CD4-positive, alpha-beta T cell treated with Interleukin-4 for 1 hour (primary cell): ENCODE measurements at places on chromosomes 16 and 17.
A peak's percentile ranks its signal among the peaks of the same experiment; 100 is the strongest.

DNA sequence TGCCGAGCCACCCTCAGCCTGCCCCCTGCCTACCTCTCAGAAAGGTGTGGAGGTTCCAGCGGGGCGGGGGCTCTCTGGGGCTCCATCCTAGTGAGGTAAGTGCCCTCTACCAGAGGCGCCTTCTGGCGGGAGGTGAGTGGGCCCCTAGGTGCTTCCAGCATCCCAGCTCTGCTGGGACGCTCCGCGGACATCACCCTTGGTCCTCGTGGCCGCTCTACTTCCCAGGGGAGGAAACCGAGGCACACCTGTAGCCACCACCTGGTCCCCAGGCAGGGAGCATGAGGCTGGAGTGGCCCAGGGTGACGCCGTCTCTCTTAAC is 1.4 kb downstream of the MCRIP2 start:
- no peak for DNase-seq

DNA sequence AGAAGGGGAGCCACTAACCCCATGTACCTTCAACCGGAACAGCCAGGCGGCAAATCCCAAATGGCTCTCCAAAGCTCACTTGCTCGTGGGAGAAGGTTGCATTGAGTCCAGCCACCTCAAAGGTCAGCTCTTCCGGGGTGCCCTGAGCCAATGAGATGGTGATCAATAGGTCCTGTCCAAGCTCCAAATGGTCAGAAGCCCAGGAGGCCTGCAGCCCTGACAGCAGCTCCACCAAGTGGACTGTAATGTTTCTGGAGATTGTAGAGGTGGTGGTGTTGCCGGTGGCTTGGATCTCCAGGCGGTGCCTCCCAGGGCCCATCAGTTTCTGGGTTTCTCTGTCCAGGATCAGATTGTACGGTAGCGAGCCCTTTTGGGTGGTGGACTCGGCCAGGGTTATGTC is 39.9 kb upstream of the BCO1 start:
- DNase-seq, result no peak

DNA sequence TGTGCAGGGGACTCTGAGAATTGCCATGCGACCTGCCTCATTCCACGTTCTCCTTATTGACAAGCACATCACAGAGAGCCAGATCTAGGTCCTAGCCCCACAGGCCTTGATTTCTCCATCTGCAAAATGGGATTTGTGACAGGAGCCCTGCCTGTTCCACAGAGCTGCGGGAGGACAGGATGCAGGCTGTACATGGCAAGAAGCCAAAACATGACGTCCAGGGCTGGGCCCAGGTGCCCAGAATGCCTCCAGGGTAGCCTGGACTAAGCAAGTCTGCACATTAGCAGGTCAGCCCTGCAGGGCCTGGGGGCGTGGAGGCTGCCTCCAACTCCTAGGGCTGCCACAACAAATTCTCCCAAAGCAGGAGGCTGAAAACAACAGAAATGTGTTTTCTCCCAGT is 235.7 kb upstream of the SDK2 start:
- DNase-seq, result no peak

DNA sequence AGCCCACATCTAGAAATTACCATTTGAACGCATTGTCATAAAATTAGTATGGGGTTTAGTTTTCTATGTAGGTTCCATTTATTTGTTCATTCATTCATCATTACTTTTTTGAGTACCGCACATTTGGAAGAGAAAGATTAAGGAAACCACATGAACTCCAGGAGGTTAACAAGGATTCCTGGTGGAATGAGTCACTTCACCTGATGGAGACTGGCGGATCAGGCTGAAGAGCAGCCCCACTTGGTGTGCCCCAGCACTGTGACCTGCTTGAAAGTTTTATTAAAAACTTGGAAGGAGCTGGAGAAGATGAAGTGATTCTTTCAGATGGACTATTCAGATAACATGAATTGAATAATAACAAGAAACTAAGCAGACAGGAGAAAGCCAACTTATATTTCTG is 293.6 kb upstream of the CDH11 start:
- no peak for DNase-seq

DNA sequence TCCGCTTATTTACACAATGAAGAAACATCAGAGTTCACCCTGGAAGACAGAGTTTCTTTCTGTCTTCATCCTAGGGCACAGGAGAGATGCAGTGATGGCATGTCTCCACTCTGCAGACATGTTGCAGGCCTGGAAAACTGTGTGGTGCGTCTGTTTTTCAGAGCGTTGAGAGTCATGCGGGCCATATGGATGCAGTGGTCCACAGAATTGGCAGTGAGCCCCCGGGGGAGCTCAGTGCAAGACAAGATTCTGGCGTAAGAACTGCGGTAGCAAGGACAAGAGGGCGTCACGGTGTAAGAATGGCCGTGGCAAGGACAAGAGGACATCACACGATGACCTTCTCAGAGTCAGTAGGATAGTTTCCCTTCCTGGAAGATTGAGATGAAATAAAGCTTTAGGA is 654.0 kb downstream of the MAF start:
- DNase-seq, result no peak

DNA sequence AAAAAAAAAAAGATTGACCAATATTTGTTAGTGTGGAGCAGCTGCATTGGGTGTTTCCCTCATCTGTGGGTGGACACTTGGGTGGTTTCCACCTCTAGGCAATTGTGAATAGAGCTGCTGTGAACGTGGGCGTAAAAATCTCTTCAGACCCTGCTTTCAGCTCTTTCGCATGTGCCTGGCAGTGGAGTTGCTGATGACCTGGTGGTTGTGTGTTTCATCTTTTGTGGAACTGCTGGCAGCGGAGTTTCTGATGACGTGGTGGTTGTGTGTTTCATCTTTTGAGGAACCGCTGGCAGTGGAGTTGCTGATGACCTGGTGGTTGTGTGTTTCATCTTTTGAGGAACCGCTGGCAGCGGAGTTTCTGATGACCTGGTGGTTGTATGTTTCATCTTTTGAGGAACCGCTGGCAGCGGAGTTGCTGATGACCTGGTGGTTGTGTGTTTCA is 21.4 kb downstream of the ZC3H18 start:
- DNase-seq, result peak; percentile 64

GRCh38 chr16:87575027-87575804 is 27.1 kb upstream of the JPH3 start:
- no peak for DNase-seq

GRCh38 chr17:34401165-34401564 is 38.1 kb upstream of the CCL1 start:
- DNase-seq, result no peak

DNA sequence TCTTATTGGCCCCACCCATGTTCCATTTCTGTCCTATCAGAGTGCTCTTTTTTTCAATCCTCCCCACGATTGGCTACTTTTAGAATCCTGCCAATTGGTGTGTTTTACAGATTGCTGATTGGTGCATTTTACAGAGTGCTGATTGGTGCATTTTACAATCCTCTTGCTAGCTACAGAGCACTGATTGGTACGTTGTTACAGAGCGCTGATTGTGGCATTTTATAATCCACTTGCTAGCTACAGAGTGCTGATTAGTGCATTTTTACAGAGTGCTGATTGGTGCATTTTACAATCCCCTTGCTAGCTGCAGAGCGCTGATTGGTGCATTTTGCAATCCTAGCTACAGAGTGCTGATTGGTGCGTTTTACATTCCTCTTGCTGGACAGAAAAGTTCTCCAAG is 9.5 kb upstream of the CCL17 start:
- DNase-seq, result no peak

DNA sequence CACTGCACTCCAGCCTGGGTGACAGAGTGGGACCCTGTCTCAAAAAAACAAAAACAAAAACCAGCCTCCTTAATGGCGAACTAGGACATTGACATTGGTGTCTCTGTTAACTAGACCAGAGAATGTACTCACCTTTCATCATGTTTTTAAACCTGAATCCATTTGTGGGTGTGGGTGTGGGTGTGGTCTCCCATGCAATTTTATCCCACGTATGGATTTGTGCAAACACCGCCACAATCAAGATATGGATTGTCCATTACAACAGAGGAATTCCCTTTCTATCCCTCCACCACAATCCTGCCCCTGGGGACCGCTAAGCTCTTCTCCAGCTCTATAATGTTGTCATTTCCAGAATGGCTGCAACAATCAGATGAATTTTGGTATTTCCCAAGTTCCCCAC is 49.9 kb downstream of the DNAH17 start:
- no peak for DNase-seq

- no peak for DNase-seq
Measured at GRCh38 chr17:28983286-28984230, 22.3 kb downstream of the SEZ6 start.

GRCh38 chr17:40251576-40251975 is 32.5 kb downstream of the WIPF2 start:
- DNase-seq, result no peak

DNA sequence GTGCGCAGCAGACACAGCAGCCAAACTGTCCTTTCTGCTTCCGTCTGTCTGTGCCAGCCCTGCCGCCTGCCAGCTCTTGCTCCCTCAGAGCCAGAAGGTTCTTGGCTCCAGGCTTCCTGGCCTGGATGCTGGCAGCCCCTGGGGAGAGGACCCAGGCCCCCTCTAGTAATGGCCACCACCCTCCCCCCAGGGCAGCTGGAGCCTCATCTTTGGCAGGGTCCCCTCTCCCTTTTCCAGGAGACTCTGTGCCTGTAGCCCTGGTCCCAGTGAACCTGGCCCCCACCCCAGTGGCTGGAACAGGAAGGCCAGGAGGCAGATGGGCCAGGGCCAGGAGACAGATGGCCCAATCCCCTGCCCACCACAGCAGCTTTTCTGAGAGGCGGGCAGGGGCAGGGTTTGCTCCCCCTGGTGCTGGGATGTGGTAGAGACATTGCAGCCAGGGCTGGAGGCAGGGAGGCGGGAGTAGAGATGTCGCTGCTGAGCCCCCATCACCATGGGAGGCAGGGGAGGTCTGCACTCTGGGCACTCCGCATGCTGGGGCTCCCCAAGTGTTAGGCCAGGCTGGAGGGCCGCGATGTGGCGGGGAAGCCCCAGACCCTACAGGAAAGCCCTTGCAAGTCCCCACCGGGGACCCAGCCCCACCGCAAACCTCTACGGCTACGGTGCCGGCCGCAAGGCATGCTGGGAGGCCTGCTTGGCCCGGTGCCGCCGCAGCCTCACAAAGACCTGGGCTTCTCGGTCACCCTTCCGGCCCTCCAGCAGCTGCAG is 16.7 kb downstream of the UNC13D start:
- DNase-seq, result peak; percentile 64

DNA sequence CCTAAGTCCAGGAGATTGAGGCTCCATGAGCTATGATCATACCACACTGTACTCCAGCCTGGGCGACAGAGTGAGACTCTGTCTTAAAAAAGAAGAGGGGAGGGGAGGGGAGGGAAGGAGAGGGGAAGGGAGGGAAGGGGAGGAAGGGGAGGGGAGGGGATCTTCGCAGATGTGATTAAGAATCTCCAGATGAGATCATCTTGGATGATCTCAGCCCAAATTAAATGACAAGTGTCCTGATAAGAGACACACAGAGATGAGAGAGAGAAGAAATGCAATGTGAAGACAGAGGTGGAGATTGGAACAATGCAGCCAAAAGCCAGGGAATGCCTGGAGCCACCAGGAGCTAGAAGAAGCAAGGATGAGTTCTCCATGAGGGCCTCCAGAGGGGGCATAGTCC is 70.1 kb downstream of the EMP2 start:
- DNase-seq, result no peak

DNA sequence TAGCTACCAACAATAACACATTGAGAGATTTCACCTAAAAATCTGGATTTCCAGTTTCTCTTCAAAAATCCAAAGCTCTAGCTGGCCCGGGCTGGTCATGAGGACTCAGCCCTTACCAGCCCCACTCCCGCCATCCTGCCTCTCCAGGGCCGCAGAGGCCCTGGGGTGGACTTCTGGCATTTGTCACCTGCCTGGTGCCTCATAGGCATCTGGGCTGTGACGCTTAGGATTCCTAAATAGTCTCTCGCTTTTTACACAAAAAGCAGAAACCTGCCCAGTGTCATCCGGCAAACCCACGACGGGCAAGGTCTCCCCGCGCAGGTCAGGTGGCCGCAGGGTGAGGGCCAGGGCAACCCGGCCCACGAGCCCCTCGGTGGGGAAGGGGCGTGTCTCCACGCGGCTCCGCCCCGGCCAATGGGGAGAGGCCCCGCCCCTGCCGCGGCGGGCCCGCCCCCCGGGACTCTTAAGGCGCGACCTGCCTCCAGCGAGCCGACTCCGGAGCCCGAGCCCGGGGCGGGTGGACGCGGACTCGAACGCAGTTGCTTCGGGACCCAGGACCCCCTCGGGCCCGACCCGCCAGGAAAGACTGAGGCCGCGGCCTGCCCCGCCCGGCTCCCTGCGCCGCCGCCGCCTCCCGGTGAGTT is at the start of gene VASN:
TSS of gene VASN (plus strand) at position 492 of the 644 bp plus-strand sequence. CDS start 9,030 bp downstream, outside the sequence.
- peak; percentile 72 for DNase-seq

DNA sequence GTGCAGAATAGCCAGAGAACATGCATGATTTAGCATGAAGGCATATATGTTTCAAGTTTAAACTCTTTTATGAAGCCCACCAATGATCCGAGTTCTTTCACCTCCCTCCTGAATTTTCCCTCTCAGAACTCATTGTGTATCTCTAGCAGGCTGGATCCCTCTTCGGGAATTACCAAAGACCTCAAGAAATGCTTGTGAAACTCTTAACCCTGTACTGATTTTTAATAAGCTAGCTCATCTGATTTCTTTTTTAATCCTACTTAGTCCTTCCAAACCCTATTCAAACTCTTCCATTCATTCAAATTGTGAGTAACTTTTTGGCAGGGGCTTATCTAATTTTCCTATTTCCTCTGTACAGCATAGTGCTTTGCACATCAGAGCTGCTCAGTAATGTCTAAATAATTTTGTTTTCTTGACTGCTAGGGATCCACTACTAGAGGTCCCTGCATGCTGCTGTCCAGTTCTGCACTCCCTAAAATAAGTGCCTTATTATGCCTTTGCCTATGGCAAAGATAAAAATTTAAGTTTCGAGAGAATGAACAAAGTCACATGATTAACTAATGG is 723.8 kb downstream of the CDH11 start:
- DNase-seq, result no peak

DNA sequence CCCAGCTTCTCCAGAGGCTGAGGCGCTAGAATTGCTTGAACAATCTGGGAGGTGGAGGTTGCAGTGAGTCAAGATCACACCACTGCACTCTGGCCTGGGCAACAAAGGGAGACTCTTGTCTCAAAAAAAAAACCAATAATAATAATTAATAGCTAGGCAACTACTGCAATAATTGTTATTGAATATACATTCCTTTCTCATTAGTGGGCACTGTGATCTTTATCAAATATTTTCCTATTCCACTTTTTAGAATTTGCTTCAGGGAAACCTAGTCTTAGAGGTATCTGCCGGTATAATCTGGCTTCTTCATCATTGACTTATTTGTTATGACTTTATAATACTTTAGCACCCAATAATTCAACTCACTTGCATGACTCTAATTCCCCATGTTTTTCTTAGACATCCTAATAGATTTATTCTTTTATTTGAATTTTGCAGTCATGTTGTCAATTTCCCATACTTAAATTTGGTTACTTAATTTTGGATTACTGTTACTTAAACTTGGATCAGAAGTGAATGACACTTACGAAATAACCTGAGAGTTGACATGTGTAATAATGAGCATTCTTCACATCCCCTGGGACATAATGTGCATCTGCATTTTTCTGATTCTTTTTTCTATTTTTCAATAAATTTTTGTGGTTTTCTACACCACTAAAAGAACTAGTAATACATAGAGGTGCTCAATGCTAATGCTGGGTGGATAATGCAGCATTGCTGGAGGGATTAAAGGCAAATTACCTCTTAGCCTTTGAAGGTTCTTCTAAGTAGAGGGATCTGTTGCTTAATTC is 25.0 kb upstream of the KCNJ16 start:
- DNase-seq, result no peak

- peak; percentile 22 for DNase-seq
Measured at GRCh38 chr17:16491131-16491702, 776 bp downstream of the LRRC75A start.

GRCh38 chr17:36837195-36837938 is 99.9 kb upstream of the LHX1 start:
- no peak for DNase-seq

- DNase-seq, result no peak
Measured at GRCh38 chr17:82832411-82832810, 7.4 kb downstream of the ZNF750 start.
